ENCODE measurements at places on chromosomes 12 and 14.

GRCh38 chr14:59868021-59868420 is 2.6 kb downstream of the RTN1 start:
- no peak for DNase-seq

GRCh38 chr12:73361156-73361863 is 1089.1 kb downstream of the TRHDE start:
- no peak for DNase-seq

GRCh38 chr12:110355073-110355472 is 48.4 kb downstream of the ANAPC7 start:
- DNase-seq, result no peak

- no peak for DNase-seq
Measured at GRCh38 chr12:113372371-113372770, 14.0 kb downstream of the PLBD2 start.

GRCh38 chr14:34665785-34666435 is 36.0 kb upstream of the SNX6 start:
- peak; percentile 96 for DNase-seq

- DNase-seq, result peak; percentile 31
Measured at GRCh38 chr14:54329082-54329695, 67.6 kb upstream of the CDKN3 start.

- no peak for DNase-seq
Measured at GRCh38 chr12:107992870-107993451, 136.1 kb upstream of the WSCD2 start.

GRCh38 chr12:115988625-115989563 is 288.6 kb downstream of the MED13L start:
- DNase-seq, result no peak

- DNase-seq, result no peak
Measured at GRCh38 chr12:74152370-74152769, 385.3 kb upstream of the ATXN7L3B start.

GRCh38 chr14:89342049-89342448 is 75.0 kb downstream of the FOXN3 start:
- DNase-seq, result no peak

- peak; percentile 74 for DNase-seq
Measured at GRCh38 chr12:121949648-121950397, 31.4 kb downstream of the CFAP251 start.

DNA sequence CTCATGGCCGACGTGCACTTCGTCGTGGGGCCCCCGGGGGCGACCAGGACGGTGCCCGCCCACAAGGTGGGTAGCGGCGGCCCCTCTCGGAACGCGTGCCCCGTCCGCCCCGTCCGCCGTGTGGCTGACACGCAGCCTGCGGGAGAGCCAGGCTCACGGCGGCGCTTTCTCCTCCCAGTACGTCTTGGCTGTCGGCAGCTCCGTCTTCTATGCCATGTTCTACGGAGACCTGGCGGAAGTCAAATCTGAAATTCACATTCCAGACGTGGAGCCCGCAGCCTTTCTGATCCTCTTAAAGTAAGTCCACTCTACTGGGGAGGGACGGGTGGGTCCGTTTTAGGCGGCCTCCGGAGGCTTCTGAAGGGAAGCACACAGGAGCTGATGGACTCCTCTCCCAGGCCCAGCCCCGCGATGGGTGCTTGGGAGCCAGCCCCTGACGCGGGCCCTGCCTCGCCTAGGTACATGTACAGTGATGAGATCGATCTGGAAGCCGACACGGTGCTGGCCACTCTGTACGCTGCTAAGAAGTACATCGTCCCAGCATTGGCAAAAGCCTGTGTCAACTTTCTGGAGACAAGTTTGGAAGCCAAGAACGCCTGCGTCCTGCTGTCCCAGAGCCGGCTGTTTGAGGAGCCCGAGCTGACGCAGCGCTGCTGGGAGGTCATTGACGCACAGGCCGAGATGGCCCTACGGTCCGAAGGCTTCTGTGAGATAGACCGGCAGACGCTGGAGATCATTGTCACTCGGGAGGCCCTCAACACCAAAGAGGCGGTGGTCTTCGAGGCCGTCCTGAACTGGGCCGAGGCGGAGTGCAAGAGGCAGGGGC is 1.1 kb downstream of the BTBD6 start:
- DNase-seq, result no peak
